ENCODE measurements at places on chromosomes 11 and 22. TPM values are rescaled to one million over a fixed set of nuclear protein-coding genes. Genes with fewer than 3 reads are reported as not detected.

DNA sequence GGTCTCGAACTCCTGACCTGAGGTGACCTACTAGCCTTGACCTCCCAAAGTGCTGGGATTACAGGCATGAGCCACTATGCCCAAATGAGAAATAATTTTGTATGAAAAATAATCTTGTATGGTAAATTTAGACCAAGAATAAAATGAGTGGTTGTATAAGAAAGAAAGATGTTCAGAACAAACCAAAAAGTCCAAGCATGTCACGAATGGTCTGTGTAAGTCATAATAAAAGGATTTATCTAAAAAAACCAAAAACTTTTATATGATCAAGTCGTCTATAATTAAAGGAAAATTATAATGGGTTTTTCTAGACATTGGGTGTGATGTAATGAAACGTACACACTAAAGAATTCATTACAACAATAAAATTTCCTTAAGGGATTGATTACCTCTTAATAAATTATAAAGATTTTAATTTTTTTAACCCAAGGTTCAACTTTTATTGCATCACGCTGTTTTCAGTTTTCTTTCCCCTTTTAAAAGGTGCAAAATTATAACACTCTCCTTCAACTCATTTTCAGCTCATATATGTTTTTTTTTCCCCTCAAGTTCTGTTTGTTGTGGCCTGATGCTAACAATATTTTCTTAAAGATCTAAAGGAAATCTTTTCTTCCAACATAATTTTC lies 8.9 kb upstream of the AQP11 start:
- no peak for DNase-seq

DNA sequence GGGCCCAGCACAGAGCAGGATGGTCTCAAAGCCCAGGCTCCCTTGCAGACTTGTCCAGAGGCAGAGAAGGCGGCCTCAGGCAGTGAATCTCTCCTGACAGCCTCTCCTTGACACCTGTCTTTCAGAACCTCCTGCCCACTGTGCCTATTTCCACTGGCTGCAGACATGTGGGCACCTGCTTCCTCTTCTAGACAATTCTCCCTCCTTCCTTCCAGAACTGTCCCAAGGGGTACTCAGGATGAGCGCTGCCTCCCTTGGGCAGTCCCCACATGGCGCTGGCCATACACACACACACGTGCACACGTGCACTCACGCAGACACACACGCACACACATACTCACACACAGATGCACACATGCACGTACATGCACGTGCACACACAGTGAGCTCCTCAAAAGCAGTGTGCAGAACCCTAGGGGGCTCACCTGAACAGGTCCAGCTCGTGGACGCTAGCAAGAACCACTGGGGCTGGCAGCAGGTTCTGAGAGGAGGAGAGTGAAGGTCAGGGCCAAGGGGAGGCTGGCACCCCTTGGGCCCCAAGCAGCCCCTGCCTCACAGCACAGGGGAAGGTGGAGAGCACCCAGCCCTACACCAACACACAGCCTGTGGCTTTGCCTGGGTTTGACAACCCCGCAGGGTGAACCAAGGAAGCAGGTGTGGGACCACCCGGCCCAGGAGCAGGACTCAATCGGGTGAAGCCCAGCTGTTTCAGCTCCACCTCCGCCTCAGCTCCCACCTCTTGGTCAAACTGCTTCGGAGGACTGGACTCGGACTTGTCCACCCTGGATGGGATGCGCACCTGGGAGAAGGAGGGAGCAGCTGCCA lies 8.1 kb upstream of the PLXNB2 start:
- DNase-seq: no peak

SCN3B gene
- total RNA-seq: not detected

CDC42BPG gene
- total RNA-seq: not detected
